ENCODE measurements at places on chromosomes 4 and X. TPM values are rescaled to one million over a fixed set of nuclear protein-coding genes. Genes with fewer than 3 reads are reported as not detected.

Gene FANCB
- 10.4 TPM for total RNA-seq

DNA sequence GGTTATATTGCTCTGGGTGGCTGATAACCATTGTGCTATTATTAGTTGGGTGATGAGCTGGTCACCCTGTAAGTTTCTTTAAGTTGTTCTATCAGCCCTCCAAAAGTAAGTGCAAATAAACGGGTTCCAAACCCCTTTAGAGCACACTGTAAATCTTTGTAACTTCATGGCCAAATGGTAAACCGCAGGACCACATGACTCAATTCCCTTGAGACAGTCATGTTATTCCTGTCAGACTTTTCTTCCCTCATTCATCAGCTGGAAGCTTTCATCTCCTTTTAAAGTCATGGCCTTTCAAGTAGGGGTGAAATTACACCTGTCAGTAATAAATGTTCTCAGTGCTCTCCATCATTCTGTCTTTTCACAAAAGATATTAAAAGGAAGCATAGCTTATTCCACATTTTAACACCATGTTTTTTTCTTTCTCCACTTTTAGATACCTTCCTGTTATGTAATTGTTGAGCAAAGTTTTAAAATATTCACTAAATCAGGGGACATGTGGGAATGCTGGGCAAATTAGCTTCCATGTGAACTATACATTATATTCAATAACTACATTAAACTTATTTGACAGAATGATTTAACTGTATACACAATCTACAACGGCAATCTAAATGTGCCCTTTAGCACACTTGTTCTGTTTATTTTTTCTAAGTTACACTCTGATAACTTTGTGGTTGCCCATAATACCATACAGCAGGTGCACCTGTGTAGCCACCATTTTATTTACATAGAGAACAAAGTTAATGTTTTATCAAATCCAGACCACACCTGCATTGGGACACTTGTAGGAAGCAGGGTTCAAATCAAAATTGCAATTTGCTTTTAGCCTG is 275.5 kb downstream of the CFAP299 start:
- DNase-seq: peak; percentile 28

DNA sequence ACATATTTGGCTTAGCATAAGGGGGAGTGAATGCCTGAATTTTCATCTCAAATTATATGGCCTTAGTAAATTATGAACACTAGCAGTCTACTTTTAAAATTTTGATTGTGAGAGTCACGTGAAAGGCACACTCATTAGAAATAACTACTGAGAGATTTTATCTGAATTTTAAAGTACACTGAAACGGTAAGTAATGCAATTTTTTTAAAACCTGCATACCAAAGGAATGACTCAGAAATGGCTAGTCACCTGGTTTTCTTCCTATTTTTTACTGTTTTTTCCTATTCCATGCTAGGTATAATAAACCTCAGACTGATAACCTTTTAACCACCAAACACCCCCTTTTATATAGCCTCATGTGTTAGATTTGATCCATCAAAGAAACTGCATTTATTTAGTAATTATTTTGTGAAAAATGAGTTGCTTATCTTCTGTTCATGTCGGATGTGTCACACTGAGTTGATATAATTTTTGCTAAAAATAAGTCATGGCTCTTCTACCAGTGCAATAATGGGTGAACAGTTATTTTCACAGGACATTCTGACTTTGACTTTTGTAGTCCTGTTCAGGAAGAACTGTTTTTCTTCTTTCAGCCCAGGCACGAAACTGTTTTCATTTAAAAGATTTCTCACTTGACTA is 40.4 kb downstream of the CPEB2 start:
- DNase-seq: peak; percentile 79

Gene GPR50
- total RNA-seq: not detected

GRCh38 chrX:9500584-9500983 is 35.7 kb downstream of the TBL1X start:
- DNase-seq: no peak

Data from M059J (cell line).